ENCODE measurements at places on chromosomes 11 and 22.

DNA sequence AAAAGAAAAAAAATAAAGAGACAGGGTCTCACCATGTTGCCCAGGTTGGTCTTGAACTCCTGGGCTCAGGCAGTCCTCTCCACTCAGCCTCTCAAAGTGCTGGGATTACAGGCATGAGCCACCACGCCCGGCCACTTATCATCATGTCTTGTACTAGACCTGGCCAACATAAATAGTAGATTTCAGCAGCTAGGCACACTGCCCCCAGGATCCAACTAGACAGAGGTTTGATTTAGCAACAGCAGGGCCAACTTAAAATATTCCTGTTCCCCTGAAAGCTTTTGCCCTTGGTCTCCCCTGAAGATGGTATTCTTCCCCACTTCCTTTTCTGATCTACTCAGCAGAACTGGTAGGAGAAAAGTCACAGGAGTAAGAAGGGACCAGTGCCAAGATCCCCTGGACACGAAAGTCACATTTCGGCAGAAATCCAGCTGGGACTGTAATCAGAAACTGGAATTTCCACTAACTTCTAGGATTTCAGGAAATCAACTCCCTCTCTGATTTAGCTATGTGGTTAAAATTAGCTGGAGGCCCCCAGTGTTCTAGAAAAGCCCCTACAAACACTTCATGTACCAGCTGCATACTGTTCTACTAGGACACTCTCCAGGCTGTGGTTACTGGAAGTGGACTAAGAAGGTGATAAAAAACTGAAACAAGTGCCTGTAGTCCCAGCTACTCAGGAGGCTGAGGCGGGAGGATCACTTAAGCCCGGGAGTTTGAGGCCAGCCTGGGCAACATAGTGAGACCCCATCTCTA is 8.9 kb upstream of the PPP2R1B start:
- DNase-seq: no peak

DNA sequence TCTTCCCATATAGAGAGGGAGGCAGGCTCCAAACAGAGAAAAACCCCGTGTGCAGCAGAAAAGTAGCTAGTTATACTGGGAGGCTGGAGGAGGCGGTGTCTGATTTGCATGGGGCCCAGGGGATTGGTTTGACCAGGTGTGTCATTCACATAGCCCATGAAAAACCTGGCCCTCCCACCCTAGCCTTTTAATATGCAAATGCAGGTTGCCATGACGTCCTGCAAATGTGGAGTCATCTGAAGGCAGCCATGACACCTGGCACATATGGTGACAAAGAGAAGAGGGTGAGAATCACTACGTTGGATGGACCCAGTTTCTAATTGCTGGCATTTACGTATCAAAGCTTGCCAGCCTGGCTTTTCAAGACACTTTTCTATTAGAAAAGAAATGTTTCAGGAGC is 57.8 kb downstream of the FAM181B start:
- DNase-seq: no peak

DNA sequence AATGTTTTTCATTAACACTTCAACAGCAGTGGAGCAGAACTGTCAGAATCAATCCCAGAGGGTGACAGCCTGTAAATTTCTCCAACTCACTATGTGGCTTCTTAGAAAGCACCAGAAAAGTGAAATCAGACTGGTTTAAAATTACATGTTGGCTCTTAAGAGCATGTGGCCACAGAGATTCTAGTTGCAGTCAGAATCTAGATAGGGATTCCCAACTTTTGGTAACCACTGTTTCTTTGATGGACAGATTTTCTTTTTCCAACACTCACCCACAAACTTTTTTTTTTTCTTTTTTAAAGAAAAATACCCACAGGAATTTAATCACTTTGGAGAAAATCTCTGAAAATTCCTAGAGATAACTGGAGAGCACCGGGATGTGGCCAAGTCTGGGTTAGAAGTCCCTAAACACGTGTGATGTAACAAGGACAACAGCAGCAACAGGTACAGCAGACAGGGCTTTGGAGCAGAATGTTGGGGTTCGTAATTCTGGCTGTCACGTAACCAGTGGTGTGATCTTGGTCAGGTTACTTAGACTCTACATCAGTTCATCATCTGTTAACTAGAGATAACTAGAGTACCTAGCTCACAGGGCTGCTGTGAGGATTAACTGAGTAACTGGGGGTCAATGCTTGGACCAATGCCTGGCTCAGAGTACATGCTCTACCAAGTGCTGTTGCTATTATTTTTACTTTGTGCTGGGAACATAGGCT is 100.1 kb downstream of the NAT10 start:
- DNase-seq: no peak

DNA sequence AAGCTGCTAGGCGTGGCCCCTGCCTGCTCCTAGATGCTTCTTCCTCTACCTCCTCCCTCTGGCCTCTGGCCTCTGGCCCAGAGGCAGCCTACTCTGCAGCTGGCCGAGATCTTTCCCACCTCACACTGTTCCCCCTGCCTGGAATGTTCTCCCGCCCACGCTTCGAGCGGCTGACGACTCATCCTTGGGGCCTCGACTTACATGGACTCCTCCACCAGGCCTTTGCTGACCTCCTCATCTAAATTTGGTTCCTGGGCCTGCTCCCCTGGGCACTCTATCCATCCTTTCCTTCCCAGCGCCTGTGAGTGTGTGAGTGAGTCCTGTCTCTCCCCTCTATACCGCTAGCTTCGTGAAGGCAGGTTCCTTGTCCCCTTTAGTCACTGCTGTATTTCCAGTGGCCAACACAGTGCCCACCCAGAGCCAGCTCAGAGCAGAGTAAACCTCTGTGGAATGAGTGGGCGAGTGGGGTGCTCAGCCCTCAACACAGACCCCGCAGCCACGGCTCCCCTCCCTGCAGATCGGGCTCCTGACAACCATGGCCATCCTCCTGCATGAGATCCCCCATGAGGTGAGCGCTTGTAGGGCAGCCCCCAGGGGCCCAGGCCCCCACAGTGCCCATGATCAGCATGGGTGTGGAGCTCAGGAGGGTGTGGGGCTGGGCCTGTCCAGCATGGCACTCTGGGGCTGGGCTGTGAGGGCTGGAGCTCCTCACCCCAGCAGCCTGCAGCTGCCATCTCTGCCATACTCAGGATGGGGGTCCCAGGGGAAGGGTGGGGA is 5.7 kb downstream of the SLC39A13 start:
- DNase-seq: no peak

- no peak for DNase-seq
Measured at GRCh38 chr11:72635933-72636332, 38.3 kb downstream of the PDE2A start.

DNA sequence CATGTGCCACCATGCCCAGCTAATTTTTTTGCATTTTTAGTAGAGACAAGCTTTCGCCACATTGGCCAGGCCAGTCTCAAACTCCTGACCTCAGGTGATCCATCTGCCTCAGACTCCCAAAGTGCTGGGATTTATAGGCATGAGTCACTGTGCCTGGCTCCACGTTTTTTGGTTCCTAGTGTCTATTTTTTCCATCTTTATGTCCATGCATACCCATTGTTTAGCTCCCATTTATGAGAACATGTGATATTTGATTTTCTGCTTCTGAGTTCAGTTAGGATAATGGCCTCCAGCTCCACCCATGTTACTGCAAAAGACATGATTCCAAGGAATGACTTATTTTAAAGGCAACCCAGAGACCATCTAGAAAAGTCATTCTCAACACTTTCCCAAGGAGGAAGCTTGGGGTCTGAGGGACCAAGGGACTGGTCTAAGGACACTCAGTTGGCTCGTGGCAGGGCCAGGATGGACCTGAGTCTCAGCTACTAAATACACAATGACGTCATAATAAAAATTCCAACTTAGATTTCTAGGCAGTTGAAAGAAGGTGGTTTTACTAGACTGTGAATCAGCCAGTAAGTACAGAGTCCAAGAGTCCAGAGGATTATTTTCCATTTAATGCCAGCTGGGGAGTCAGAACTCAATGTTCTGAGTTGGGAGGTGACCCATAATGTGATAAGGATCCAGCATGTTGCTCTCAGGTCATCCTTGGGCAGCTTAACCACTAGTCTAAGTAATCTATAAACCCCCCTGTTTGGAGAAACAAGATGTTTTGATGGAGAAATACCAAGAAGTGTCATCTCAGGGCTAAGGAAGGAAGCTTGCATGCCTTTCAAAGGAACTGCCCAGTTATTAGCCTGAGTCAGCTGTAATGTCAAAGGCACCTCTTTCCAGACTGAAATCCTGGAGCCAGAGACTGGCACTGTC is 39.4 kb downstream of the ABTB2 start:
- no peak for DNase-seq

DNA sequence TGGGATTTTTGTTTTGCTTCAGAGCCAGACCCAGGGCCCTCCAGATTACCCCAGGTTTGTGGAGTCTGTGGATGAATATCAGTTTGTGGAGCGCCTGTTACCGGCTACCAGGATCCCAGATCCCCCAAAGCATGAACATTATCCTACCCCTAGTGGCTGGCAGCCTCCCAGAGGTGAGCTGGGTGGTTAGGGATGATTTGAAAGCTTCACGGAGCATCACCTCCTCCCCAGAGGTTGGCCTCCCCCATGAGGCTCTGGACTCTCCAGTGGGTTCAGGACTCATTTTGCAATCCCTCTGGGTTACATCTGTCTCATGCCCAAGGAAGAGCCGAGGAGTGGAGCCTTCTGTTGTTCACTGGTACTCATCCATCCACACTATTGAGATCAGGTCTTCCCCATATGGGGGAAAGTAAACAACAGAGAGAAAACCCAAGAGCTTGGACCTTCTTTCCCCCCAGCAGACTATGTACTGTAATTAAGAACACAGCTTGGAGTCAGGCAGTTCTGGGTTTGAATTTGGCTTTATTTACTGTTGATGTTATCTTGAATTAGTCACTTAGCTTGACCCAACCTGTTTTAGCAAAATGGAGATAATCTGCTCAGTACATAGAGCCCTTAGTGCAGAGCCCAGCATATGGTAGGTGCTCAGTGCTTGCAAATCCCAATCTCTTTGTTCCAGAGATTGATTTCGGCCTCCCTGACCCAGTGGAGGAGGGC is 2.5 kb downstream of the MRPL49 start:
- no peak for DNase-seq

- DNase-seq: no peak
Measured at GRCh38 chr11:31725176-31725575, 85.9 kb downstream of the PAX6 start.

DNA sequence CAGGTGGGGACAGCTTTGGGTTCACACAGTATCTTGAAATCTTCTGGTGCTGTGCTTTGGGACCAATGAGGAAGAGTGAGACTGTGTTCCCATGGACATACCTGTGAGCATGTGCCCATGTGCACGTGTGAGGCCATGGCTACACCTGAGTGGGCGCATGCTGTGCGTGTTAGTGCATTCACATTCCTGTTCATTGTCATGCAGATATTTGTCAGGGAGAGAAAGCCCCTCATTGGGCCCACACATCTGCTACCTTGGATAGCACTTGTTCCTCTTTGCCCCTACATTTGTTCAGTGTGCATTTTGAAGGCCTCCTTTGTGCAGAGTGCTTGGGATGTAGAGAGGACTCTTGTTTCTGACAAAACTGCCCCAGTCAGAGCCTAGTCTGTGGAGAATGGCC is 154.3 kb upstream of the E2F8 start:
- no peak for DNase-seq

DNA sequence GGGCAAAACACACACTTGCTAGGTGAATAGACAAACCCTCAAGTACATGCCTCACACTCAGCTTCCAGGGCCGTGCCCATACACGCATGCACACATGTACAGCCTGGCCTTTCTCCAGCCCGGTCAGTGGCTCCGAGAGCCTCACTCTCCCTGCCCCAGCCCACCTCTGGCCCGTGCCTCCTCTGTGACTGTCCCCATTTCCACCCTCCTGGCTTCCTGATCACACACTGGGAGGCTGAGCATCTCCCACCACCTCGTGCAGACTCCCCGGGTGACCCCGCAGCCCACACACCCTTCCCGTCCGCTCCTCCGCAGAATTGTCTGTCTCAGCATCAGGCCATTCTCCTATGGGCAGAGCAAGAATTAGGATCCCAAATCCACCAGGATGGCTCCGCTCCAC is 634.1 kb downstream of the TBC1D22A start:
- DNase-seq: no peak

DNA sequence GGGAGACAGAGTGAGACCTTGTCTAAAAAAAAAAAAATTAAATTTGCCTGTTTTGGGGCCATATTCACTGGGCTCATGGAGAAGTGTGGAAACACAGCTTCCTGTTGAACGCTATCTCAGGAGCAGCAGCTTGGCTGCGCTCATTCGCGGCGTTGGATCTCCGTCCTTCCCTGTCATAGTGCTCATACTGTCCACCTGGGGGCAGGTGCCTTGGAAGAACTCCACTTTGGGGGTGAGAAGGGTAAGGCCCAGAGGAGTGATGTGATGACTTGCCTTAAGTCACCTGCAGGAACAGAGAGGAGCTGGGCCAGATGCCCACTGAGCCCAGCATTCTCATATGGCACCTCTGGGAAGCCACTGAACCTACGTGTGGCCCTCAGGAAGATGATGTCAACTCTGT is 82.8 kb downstream of the CABIN1 start:
- DNase-seq: no peak

DNA sequence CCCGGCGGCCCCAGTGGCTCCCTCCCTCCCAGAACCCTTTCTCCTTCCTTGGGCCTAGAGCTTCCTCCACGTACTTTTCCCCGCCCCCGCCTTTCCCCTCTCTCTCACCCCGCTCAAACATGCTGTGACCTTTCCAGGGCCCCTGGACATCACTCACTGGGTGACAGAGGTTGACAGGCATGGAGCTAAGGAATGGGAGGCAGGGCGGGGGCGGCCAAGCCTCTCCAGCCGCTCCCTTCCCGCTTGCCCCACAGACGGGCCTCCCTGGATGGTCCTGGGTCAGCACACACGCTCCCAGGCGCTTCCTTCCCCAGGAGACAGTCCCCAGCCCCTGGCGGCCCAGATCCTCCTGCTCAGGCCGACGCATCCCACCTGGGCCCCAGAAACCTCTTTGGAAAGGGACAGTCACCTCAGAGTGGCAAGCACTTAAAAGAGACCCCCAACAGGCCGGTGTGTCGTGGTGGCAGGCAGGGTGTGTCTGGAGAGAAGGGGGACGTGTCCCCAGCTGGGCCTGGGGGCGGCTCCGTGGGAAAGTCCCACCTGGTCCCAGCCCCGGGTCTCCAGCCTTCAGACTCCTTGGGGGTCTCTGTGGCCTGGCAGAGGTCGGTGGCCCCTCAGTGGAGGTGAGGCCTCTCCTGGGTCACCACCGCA is 8.8 kb downstream of the H19 start:
- no peak for DNase-seq

DNA sequence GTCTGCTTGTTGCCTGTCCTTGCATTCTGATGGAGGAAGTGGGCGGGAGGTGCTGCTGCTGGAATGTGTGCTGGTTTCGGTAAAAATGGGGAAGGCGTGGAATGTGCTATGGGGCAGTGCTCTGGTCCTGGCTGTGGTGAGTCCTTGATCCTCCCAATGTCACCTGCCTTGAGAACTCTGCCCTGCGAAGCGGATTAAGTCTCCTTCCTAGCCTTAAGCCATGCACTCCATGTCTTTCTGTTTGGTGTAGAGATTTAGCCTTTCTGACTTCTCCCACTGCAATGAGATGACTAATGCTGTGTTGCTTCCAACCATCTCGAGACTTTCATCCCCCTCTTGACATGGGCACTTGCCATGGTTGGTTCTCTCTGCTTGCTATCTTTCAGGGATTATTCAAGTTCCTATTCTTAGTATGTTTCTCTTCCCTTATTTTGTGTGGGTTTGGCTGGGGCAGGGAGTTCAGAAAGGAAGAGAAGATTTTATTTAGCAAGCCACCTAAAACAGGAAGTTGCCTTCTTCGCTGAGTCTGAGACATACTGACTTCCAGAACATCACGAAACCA is 687.9 kb downstream of the NTM start:
- no peak for DNase-seq

GRCh38 chr11:113789675-113790320 is 10.2 kb downstream of the CLDN25 start:
- DNase-seq: no peak

All from Jurkat, Clone E6-1 (cell line).